ENCODE measurements at places on chromosomes 12 and 14.

DNA sequence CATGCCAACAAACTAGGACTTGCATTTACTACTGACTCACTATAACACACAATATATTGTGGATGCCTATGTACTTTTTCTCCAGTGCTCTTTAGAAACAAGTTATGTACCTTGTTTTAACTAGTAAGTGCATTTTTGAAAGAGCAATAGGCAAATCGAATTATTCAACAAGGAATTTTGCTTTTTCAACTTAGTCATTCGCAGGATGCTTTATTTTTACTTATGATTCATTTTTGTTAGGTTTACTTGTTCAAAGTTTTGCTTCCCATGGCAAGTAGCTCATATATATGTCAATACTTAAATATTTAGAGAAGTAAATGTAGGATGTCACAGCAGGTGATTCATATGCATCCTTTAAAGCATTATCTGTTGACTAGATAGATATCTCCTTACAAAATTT is 149.8 kb downstream of the PELI2 start:
- no peak for DNase-seq

DNA sequence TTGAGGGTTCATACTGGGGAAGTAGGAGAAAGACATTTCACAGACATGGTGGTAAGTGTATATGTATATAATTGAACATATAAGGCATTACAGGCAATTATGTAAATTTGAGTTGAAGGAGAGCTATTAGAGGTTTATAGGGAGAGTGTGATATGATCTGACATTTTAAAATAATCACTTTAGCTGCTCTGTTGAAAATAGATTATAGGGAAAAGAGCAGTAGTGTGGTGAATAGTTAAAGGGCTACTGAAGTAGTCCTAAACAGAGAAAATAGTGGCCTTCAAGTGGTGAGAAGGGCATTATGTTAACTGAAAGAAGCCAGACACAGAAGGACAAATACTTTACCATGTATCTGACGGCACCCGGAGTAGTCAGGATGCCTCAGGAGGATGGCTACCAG is 234.2 kb downstream of the SLC41A2 start:
- no peak for DNase-seq

DNA sequence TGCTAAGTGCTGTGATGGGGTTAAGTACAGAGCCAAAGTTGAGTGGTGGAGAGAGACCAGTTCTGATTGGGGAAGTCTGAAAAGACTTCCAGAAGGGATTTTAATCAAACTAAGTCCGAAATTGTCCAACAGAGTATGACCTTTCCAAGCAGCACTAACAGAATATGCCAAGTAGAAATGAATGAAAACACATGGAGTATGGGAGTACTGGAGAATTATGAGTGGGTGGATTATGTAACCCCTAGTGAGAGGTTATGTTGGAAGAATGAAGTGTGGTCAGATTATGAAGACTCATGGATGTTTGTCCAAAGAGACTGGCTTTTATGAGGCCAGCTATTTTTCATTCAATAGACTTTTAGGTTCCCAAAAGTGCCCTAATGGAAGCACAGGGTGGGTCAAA is 94.0 kb upstream of the PLEKHA5 start:
- DNase-seq: no peak

DNA sequence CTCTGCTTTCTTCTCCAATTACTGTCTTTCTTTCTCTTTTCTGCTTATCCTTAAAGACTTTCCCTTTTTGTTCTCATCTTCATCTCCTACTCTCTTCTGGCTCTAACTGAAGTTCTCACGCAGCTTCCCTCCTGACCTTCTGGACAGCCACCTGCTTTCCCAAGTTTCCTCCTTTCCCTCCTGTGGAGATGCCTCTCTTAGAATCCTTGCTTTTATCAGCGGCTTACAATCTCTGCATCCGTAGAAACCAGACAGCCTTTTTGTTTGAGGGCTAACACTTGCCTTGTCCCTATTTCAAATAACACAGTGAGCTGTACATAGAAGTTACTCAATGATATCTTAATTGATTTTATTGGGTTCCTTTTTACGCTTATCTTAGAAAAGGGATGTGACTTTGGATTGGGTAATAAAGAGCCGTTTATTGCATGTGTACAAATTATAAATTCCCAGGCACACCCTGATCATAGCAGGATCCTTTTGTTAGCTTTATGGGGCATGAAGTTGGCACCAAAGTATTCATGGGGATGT is 2.1 kb upstream of the LGALS3 start:
- DNase-seq: no peak

DNA sequence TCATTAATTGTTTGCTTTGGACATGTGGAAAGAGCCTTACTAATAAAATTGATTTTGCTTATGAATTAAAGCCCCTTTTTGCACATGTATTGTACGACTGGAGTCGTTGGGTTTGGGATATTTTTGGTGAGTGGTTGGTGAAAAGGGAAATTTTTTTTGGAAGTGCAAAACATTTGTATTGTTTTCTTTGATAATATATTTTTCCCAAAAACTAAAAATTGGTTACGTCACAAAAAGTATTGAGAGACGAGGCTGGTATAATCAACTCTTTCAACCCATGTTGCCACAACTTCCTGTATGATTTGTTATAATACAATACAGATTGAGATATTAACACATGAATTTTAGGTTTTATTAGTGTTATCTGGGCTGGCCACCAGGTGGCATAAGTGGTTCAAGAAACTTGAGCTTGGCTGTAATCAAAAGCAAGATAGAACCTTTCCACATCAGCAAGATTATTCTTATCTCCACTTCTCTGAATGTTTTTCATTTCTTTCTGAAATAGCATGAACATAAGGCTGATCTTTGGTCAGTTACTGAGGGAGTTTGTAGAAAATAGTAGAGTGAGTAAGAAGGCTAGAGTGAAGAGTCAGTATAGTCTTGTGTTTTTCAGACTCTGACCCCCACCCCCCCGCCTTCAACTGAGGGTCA is 8.7 kb downstream of the NGDN start:
- DNase-seq: peak; percentile 75
